ENCODE measurements at places on chromosomes 2 and 18.

GRCh38 chr2:241188361-241189092 is at the start of gene ANO7:
TSS of gene ANO7 (plus strand) at chr2:241188677. CDS start at chr2:241190064, 1,387 bp downstream.
- no peak for DNase-seq

DNA sequence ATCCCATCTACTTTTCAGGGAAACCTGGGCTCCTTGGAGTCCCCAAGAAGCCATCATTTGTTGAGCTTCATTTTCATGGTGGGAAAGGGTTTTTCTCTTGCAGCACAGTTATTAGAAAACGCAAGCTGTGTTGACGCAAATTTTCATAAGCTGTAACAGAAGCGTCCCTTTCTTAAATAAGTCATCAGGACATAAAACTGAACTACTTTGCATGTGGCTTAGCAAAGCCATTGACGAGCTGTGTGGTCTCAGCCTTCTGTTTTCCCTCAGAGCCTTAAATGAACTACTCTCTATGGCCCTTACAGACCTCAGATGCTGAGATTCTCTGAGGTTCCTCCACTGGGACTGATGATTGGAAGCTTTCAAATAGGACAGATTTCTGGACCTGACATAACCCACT is 85.1 kb downstream of the ARL4C start:
- no peak for DNase-seq

GRCh38 chr18:10743766-10744165 is 217.9 kb downstream of the NAPG start:
- no peak for DNase-seq

GRCh38 chr2:216555274-216555673 is 56.6 kb downstream of the RPL37A start:
- no peak for DNase-seq

GRCh38 chr2:26347286-26347865 is 787 bp upstream of the ADGRF3 start:
- DNase-seq = no peak

DNA sequence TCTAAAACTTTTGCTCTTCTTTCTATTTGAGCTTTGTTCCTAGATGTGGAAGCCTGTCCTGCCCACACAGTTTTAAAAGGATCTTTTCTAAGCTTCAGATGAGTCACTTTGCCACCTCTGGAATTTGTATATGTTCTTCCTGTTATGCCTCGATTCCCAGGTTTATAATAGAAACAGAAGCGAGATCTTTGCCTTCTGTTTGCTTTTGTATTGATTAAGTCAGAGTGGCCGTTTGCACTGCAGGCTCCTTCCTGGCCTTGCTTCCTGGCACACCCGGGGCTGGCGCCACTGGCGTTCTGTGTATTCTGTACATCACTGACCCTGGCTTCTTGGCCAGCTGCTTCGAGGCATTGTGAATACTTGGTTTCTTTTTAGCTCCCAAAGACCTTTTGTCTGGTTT is 91.8 kb downstream of the MTCL1 start:
- DNase-seq = no peak

DNA sequence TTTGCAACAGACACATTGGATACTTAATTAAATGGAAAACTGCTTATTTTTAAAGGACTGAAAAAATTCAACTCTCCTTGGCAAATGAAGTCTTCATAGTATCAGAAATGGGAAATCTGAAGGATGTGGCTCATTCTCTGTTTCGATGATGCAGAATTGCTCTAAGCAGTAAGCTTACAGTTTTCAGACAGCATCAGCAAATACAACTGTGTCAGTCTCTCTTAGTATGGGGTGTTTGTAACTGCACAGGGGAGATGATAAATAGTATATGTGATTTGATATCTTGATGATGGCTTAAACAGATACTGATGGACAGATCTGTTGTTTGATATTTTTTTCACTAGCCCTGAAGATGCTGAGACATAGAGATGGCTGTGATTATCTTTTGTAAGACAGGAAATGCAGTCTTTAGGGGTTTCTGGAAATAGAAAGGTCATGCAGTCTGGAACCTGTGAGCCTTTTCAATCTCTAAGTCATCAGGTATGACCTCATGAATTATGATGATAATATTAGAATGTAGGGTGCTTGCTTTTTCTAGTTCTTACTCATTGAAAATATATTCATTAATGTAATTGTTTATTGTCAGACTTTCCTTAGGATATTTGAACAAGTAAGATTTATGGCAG is 84.2 kb downstream of the SLC4A10 start:
- no peak for DNase-seq

GRCh38 chr2:69674316-69674670 is 30.8 kb upstream of the AAK1 start:
- no peak for DNase-seq

DNA sequence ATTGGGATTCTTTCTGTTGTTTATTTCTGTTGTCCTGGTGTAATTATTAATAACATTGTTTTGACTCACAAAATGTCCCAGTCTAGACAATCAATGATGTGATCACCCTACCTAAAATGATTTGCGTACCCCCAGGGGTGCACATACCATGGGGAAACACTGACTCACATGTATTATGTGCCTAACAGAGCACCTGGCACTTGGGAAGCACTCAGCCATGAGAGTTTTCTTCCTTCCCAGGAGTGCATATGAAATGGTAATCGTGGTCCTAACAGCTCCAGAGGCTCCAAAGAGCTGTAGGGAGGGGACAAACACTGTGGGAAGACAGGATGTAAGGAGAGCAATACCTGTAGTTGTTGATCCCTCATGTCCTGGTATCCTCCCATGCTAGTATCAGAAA is 187.8 kb upstream of the ERBB4 start:
- no peak for DNase-seq

- DNase-seq = no peak
Measured at GRCh38 chr2:111904726-111905474, 6.5 kb downstream of the MERTK start.

GRCh38 chr2:176935543-176936102 is 277.0 kb upstream of the HNRNPA3 start:
- DNase-seq = no peak

DNA sequence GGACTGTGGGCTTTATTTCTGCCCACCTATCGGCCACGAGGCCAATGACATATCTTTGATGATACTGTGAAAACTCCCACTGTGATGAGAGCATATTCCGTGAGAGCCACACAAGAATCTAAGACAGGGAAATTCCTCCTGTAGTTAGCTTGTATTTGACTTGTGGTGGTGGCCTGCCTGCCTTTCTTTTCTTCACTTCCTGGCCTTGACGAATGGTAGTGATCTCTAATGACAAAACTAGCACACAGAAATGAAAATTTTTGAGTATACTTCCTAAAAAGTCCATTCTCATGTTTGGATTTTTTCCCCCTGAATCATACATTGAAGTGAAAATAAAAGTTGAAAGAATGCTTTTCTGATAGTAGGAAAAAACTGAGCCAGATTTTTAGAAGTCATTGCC is 94.4 kb downstream of the MGAT5 start:
- no peak for DNase-seq

DNA sequence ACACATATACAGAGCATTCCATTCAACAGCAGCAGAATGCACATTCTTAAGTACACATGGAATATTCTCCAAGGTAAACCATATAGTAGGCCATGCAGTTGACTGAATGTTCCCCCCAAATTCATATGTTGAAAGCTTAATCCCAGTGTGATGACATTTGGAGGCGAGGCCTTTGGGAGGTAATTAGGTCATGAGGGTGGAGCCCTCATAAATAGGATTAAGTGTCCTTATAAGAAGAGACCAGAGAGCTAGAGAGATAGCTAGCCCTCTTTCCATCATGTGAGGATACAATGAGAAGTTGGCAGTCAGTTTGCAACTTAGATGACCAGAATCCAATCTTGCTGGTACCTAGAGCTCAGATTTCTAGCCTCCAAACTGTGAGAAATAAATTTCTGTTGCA is 27.6 kb downstream of the TMEM185B start:
- DNase-seq = no peak

GRCh38 chr2:221478485-221478863 is 93.6 kb downstream of the EPHA4 start:
- no peak for DNase-seq

- no peak for DNase-seq
Measured at GRCh38 chr2:188573453-188573852, 281.8 kb downstream of the GULP1 start.

- DNase-seq = no peak
Measured at GRCh38 chr2:6148882-6149281, 456.7 kb downstream of the SOX11 start.

- DNase-seq = no peak
Measured at GRCh38 chr18:28584731-28585130, 407.8 kb upstream of the CDH2 start.

DNA sequence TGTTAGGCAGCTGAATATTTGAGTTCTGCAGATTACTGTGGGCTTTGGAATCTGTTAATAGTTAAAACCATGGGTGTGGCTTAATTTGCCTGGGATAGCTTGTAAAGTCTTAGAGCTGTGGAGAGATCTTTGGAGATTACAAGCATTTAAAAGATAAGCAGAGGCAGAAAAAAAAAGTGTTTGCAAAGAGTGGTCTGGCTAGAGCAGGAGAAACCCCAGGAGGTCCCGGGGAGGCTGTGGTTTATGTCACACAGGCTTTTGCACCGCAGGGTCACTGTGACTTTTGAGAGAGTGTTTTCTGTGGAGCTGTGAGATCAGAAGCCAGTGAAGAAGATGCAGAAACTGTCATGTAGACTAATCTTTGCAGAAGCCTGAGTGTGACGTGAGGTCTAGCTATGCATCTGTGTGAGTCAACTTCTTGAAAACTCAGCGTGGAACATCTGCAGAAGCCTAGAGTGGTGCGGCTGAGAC is 49.0 kb downstream of the SETBP1 start:
- peak; percentile 22 for DNase-seq

- no peak for DNase-seq
Measured at GRCh38 chr2:138818556-138818955, 38.4 kb upstream of the NXPH2 start.

DNA sequence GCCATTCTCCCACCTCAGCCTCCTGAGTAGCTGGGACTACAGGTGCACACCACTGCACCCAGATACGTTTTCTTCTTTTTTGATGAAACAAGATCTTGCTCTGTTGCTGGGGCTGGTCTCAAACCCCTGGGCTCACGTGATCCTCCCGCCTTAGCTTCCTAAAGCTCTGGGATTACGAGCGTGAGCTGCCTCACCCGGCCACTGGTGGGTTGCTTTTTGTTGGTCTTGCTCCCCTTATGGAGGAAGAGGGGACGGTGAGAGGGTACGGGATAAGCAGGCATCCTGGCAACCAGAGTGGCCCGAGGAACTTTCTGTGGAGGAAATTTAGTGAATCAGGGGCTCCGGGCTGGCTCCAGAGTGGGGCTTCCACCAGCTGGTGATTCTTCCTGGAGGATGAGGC is 222.3 kb downstream of the HDAC4 start:
- DNase-seq = no peak

Measured in stimulated activated CD8-positive, alpha-beta memory T cell treated with anti-CD3 and anti-CD28 coated beads, Interleukin-4, amount 100 ng/mL, for 4 hours (primary cell).